ENCODE measurements at places on chromosomes 1 and 21.

DNA sequence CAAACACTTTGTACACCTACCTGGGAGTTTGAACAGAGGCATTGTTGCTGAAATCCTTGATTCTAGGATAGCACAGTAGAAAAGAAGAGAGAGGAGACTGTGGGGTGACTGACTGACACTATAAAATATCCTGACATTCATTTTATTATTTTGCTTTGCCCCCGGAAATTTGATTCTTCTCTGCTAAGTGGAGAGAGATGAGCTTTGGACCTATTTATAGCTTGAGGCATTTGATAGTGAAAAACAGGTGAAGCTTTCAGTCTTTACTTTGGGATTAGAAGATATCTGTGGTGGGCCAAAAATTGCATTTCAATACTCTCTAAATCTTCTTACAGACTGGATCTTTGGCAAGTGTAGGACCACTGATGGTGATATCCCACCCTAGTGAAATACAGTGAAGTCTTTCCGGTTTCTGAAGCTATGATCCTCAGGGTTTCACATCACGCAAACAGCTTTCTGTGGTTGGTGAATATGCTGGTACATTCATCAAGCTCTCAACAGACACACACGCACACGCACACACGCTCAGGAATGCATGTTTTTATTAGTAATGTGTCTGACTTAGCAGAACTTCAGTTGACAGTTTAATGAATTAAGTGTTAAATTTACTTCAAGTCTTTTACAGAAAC is at the start of gene AMPD1:
Gene AMPD1, minus strand, starts transcription at position 117 of the 629 bp plus-strand sequence. Its CDS starts 75 bp downstream, at position 42.
- DNase-seq, result no peak

GRCh38 chr21:30491963-30492428 is at the start of gene KRTAP19-3:
Gene KRTAP19-3, minus strand, starts transcription at chr21:30492013. Its CDS starts 56 bp downstream, at chr21:30491957.
- DNase-seq, result no peak

DNA sequence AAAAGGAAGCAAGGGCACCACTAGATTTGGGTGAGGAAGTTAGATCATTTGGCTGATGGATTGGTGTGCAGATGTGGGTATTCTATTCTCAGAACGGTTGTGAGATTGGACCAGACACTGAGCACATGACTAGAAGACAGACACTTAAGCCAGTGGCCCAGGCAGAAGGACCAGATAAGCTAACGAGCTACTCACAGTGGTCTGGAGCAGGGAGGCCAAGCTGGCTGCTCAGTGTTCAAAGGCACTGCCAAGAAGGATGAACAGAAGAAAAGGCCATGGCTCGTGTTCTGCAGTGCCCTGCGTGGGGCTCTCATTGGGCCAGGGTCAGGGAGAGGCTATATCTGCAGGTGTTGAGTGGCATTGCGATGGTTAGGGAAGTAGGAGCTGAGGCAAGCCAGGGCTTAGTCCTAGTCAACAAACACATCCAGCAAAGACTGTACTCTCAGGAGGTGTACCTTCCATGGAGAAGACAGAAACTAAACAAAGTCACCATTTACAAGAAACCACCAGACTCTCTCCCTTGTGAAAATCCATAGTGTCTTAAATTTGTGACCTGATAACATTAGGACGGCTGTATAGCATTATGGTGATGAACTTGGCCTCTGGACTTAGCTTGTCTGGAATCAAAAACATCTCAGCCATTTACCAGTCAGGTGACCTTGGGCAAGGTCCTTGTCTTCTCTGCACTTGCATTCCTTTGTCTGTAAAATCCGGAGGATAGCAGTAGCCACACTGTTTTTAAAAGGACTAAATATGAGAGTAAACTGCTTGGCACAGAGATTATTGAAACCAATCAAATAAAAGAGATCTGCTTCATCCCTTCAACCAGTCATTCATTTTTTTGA is 274.5 kb downstream of the SIPA1L2 start:
- no peak for DNase-seq

GRCh38 chr21:17610911-17611310 is 1.8 kb downstream of the BTG3 start:
- DNase-seq, result no peak

GRCh38 chr1:118158924-118159323 is 26.1 kb downstream of the SPAG17 start:
- no peak for DNase-seq

GRCh38 chr1:178451529-178451928 is 45.2 kb downstream of the CLEC20A start:
- no peak for DNase-seq

DNA sequence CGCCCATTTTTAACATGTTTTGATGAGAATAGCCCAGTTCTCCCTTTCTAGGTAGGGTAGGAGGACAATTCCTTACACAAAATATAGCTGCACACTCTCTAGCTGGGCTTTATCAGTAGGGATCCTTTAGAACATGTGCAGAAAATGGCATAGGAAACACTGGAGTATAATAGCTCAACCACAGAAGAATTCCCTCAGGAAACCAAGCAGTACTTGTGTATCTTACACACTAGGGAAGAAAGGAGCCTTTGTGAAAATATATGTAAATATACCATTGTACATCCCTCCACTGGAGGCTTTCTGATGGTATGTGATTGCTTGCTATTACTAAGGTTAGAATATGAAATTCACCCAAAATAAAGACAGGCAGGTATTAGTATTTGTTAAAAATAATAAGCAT is 153.5 kb downstream of the LRRC40 start:
- DNase-seq, result no peak

DNA sequence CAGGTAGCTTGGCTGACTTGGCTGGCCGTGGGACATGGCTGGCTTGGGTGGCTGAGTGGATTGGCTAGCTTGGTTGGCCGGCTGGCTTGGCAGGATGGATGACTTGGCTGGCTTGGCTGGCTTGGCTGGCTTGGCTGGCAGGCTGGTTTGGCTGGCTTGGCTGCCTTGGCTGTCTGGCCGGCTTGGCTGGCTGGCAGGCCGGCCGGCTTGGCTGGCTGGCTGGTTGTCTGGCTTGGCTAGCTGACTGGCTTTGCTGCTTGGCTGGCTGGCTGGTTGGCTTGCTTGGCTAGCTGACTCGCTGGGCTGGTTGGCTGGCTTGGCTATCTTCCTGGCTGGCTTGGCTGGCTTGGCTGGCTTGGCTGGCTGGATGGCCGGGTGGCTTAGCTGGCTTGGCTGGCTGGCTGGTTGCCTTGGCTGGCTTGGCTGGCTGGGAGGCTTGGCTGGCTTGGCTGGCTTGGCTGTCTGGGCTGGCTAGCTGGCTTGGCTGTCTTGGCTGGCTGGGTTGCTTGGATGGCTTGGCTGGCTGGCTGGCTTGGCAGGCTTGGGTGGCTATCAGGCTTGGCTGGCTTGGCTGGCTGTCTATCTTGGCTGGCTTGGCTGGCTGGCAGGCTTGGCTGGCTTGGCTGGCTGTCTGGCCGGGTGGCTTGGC is 129.7 kb upstream of the FAM72C start:
- DNase-seq, result peak; percentile 29

GRCh38 chr1:49208712-49209111 is 432.0 kb upstream of the BEND5 start:
- no peak for DNase-seq
